ENCODE measurements at places on chromosomes 2 and 18.

- no peak for DNase-seq
Observed at GRCh38 chr2:206353685-206354084, 79.2 kb downstream of the ZDBF2 start.

DNA sequence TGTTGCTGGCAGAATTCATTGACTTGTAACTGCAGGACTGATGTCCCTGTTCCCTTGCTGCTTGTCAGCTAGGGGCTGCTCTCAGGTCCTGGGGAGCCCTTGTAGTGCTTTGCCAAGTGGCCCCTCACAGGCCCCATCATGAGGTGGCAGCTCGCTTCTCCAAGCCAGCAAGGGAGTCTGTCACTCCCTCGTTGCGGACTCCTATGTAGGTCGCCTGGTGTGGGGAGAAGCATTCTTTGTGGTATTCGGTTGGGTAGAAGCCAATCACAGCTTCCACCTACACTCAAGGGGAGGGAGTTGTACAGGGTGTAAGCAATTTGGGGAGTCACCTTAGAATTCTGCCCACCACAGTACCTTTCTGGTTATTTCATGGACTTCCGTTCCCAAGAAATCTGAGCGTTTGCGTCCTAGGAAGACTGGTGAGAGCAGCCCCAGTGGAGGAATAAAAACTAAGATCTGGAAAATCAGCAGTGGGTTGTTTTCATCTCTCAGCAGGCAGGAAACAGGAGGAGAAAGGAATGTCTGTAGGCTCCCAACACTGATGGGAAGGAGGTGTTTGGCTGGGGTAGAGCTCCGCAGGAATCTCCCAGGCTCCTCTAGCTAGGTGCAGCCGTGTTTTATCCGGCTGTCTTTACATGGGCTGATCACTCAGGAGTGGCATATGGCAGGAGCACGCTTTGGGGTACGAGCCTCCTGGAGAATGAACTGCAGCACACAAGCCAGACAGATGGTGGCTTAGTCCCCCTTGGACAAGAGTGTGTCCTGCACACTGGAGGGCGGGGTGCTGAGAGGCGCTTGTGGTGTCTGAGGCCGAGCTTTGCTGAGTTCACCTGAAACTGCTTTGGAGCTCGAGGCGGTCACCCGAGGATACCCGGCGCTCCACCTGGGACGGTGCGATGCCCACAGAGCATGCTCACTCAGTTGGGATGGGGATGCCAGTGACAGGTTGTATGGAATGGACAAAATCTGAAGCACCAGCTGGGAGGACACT, 58.3 kb downstream of the LDLRAD4 start:
- no peak for DNase-seq

DNA sequence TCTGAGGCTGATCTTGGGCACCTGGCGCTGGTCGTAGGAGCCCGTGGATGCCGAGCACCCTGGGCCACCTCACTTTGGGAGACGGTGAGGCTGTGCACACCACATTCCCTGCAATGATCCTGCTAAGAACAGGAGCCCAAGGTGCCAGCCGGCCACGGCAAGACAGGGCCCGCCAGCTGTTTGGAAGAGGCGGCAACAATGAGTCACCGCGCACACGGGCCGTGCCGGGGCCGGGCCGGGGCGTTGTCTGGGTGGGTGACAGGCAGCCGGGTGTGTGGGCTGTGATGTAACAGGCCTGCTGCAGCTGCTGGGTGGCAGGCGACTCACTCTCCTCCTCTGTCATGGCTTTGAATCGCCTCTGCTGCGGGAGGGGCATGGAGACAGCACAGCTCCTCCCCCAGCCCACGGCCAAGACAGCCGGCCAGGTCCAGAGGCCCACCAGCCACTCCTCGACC, 49.7 kb upstream of the ODC1 start:
- DNase-seq: no peak

GRCh38 chr2:150733051-150733618, 245.7 kb upstream of the RND3 start:
- DNase-seq: no peak

- no peak for DNase-seq
Observed at GRCh38 chr18:79422783-79423165, 27.0 kb downstream of the NFATC1 start.

GRCh38 chr2:9668687-9669345, 38.0 kb upstream of the YWHAQ start:
- no peak for DNase-seq

- DNase-seq: no peak
Observed at GRCh38 chr18:7307526-7307925, 76.6 kb downstream of the LRRC30 start.

GRCh38 chr2:1446301-1446700, 33.0 kb downstream of the TPO start:
- no peak for DNase-seq

- no peak for DNase-seq
Observed at GRCh38 chr18:61655630-61656029, 237.2 kb downstream of the RNF152 start.

GRCh38 chr2:189014449-189015138, 40.4 kb downstream of the COL3A1 start:
- DNase-seq: no peak

GRCh38 chr18:72086421-72086820, 457.7 kb downstream of the CBLN2 start:
- no peak for DNase-seq

DNA sequence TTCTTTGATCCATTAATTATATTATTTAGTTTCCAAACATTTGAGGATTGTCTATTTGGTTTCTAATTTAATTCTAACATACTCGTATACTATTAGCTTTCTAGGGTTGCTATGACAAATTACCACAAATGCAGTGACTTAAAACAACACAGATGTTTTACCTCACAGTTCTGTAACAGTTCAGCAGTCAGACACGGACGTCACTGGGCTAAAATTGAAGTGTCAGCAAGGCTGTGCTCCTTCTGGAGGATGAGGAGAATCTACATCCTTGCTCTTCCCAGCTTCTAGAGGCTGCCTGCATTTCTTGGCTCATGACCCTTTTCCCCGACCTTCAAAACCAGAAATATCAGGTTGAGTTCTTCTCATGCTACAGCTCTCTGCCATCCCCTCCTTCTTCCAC, 117.6 kb downstream of the TFCP2L1 start:
- DNase-seq: no peak

- DNase-seq: no peak
Observed at GRCh38 chr2:44938287-44939105, 3.0 kb upstream of the SIX3 start.

GRCh38 chr2:152559008-152559407, 158.3 kb downstream of the PRPF40A start:
- no peak for DNase-seq

- DNase-seq: no peak
Observed at GRCh38 chr18:13223311-13224143, 5.0 kb downstream of the LDLRAD4 start.

DNA sequence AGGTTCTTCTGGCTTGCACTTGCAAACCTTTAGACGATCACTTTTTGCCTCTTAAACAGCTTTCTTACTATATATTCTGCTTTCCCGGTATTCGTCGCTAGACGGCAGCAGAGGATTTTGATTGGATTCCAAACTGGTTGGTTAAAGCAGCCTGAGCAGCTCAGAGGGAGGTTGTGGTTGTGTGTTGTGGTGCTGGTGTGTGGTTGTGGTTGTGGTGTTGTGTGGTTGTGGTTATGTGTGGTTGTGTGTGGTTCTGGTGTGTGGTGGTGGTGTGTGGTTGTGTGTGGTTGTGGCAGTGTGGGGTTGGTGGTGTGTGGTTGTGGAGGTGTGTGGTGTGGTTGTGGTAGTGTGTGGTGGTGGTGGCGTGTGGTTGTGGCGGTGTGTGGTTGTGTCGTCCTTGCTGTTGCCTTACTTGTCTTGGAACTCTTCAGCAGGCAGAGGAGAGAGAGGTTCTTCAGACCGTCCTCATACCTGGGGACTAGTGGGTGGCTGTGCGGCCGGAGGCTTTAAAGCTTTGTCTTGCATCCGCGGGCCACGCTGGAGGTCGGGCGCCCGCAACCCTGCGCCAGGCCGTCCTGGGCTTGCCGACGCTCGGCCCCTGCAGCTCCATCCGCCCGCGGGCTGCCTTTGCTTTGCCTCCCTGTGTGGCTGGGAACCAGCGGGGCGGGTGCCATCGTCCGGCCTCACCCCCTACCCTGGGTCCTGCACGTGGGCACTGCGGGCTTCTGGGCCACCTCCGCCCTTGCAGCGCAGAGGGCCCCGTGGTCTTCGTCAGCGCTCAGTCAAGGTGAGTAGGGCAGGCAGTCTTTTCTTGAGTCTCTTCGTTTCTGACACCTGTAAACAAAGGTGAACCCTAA, 190.8 kb downstream of the ARHGAP28 start:
- DNase-seq: no peak

DNA sequence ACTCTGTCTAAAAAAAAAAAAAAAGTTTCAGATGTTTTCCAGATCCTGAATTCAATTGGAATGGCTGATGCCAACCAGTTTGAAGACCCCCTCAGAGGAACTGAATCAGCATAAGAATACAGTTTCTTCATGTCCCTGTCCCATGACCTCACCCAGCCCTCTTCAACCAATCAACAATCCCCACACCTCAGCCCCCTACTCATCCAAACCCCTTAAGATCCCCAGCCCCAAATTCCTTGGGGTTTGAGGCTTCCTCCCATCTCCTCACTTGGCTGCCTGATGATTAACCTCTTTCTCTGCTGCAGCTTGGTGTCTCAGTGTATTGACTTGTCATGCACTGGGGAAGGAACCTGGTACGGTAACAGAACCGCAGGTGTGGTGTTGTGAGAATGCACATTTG, 97.6 kb upstream of the CABLES1 start:
- DNase-seq: no peak

DNA sequence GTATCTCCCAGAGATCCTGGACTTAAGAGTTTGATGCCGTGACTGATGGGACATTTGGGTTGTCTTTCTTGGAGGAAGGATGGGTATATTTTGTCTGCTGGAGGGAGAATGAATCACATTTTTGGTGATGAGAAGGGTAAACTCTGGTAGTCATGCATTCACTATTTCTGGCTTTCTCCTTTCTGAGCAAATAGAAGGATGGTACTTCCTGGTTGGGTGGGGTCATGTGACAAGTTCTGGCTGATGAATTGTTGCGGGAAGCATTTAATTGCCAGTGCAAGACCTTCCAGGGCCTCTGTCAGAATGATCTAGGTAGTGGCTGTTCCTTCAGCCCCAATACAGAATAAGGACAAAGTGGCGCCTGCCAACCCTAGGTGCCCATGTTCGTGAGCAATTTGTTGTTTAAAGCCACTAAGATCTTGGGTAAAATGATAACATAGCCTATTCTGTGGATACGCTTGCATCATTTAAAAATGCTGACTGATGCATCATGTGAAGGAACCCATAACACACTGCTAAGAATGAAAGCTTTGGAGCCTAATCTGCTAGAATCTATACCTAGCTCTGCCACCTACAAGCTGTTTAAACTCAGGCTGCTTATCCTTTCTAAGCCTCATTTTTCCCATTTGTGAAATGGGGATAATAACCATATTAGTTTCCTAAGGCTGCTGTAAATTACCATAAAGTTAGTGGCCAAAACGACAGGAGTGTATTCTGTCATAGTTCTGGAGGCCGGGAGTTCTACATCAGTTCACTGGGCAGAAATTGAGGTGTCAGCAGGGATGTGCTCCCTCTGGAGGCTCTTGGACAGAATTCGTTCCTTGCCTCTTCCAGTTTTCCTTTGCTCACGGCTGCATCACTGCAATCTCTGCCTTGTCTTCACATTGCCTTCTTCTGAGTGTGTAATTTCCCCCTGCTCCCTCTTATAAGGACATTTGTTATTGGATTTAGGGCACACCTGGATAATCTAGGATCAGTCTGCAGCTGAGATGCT, 281.3 kb downstream of the AGPS start:
- no peak for DNase-seq

DNA sequence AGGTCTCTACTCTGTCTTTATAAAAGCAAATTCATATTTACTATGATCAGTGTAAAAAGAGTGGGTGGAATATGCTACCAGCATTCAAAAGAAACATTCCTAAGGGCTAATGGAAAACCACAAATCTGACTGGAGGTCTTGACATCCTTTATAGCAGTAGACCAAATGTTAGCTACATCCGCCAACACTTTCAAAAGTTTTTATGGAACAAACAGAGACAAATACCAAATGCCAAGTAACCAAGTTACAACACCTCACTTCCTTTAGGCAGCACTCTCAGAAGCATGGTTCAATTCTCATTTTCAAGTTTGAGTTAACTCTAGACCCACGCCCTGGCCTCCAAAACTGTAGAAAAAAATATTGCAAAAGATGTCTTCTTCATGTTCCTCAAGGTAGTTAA, 78.3 kb upstream of the SETBP1 start:
- no peak for DNase-seq

- DNase-seq: no peak
Observed at GRCh38 chr2:8059794-8060193, 622.1 kb upstream of the ID2 start.

GRCh38 chr2:178734518-178734917, 72.7 kb downstream of the TTN start:
- DNase-seq: no peak

DNA sequence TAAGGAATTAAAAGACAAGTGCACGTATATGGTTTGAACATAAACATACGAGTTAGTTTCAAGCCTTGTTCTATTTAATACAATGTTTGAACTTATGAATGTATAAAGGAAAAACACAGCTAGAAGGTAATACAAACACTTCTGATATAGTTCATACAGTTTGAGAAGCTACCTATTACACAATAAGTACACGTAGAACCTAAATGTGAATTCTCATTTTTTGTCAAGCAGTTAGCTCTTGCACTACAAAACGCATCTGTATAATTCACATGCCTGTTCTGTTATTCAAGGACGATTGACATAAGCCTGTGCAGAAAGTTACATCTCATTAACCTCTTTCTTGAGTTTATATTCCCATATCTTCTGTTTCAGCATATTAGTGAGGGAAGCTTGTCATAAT, 2.7 kb downstream of the LRP1B start:
- no peak for DNase-seq

DNA sequence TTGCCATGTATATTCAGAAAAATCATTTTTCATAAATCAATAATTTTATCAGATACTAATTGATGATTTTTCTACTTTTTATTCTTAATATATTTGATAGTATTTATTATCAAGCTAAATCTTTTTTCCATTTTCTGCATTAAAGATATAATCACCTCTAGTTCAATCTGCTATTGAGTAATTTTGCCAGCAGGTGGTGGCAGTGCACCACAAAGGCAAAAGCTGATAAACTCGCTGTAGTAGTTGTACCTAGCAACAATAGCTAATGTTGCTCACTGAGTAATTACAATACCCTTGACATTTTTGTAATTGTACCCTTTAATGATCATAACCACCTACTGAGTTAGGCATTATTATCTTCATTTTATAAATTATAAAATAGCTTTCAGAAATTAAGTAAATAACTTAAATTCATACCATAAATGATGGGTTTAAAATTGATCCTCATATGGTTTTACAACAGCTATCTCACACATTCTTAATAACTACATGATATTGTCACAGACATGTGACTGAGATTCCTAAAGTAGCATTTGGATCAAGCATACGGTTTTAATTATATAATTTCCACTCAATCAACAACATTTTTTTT, 52.0 kb upstream of the CALCRL start:
- no peak for DNase-seq

GRCh38 chr2:39620067-39620466, 45.6 kb upstream of the TMEM178A start:
- DNase-seq: no peak
